Left cardiac atrium (tissue), 4 donors: ENCODE measurements at places on chromosomes 12 and 14. TPM values are rescaled to one million over a fixed set of nuclear protein-coding genes. Genes with fewer than 3 reads are reported as not detected.

DNA sequence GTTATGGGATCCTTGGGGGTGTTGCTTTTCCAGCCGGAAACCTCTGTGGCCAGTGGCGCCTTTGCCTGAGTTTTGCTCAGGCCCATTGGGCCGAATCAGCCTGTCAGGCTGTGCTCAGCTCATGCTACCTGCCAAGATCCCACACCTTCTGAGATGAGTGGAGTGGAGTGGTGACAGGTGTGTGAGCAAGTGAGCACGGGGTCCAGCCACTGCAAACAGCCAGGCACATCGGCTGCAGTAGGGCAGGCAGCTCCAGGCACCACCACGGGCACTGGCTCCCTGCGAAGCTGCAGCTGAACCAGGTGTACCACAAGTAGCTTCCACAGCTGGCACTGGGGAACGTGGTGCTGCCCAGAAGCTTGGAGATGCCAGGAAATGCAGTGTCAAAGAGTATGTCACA lies 21.1 kb upstream of the WDR89 start:
- DNase-seq: no peak

Gene DHH
- 0.97 TPM for total RNA-seq

Gene SERPINA12
- not detected for total RNA-seq

GRCh38 chr14:77212097-77212870 lies 30.7 kb downstream of the TMEM63C start:
- no peak for DNase-seq

Gene CLEC4C
- total RNA-seq: not detected
